Activated naive CD8-positive, alpha-beta T cell treated with anti-CD3 and anti-CD28 coated beads, Interleukin-2, amount 10 ng/mL, durations not matched to agents 7 days and 5 days (primary cell): ENCODE measurements at places on chromosomes 2 and 18. TPM values are rescaled to one million over a fixed set of nuclear protein-coding genes. Genes with fewer than 3 reads are reported as not detected.
A peak's percentile ranks its signal among the peaks of the same experiment; 100 is the strongest.

DNA sequence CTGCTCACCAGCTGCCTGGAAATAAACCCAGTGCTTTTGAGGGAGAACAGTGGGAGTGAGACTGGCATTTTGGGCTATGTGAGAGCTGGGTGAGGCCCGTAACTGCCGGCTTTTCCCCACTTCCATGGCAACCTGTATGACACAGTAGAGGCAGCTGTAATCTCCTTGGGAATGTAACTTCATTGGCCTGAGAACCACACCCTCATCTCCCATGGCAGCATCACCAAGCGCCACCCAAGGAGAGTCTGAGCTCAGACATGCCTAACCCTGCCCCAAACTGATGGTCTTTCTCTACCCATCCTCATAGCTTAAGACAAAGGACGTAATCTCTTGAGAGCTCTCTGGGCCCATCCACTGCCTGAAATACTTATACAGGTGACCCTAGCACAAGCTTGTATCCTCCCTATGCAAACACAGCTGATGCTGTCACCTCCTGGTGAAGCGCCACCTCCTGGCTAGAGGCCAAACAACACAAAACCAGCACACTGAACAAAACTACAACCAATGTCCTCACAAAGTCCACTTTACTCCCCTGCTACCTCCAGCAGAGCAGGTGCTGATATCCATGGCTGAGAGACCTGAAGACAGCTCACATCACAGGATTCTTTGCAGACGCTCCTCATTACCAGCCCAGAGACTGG lies 763.4 kb upstream of the NRXN1 start:
- no peak overlapping the region for H3K27ac ChIP-seq
- H3K36me3 ChIP-seq: no peaks in the 10 kb centered on the region
- DNase-seq: no peak
- no peak overlapping the region for H3K4me3 ChIP-seq

GRCh38 chr2:241703032-241703604 lies 1.3 kb downstream of the ING5 start:
- peak overlapping the region; percentile 86 for H3K4me3 ChIP-seq
- peaks cover 15% of the 10 kb centered on the region for H3K4me1 ChIP-seq
- peaks cover 30% of the 10 kb centered on the region for H3K36me3 ChIP-seq
- peak overlapping the region; percentile 79 for H3K27ac ChIP-seq
- no peak for DNase-seq

GRCh38 chr2:215961981-215962380 lies 51.4 kb downstream of the MREG start:
- no peaks in the 10 kb centered on the region for H3K27me3 ChIP-seq
- H3K4me1 ChIP-seq: peaks cover 21% of the 10 kb centered on the region
- H3K27ac ChIP-seq: no peak overlapping the region
- DNase-seq: no peak

GRCh38 chr2:238667008-238667407 lies 180.9 kb upstream of the TWIST2 start:
- H3K4me3 ChIP-seq: no peak overlapping the region
- no peak overlapping the region for H3K27ac ChIP-seq
- no peak for DNase-seq
- no peaks in the 10 kb centered on the region for H3K36me3 ChIP-seq

LRRFIP1 gene
- total RNA-seq: 164 TPM

C2orf80 gene
- not detected for total RNA-seq

CTNNA2 gene
- total RNA-seq: not detected

- H3K4me1 ChIP-seq: no peaks in the 10 kb centered on the region
- DNase-seq: peak; percentile 33
- no peak overlapping the region for H3K4me3 ChIP-seq
- H3K27me3 ChIP-seq: peaks cover 21% of the 10 kb centered on the region
- H3K27ac ChIP-seq: no peak overlapping the region
These were observed 22.3 kb upstream of the ATP5MC3 start for GRCh38 chr2:175203621-175204496.
